ENCODE measurements at places on chromosomes 16 and 17.

DNA sequence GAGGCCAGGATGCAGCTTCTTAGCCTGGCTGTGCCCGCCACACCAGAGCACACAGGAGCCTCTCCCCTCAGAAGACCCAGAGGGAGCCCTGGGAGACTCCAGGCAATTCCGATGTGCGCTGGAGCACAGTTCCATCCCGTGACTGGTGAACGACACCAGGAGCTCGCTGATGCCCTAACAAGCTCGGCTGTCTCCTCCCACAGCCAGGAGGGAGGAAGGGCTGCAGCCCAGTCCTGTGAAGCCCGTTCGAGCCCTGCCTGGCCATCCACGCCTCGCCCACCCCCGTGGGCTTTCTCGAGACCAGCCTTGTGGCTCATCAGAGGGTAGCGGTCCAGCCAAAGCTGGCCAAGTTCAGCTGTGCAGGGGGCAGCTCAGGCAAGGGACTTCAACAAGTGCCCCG is 21.8 kb upstream of the RASD1 start:
- no peak for DNase-seq

DNA sequence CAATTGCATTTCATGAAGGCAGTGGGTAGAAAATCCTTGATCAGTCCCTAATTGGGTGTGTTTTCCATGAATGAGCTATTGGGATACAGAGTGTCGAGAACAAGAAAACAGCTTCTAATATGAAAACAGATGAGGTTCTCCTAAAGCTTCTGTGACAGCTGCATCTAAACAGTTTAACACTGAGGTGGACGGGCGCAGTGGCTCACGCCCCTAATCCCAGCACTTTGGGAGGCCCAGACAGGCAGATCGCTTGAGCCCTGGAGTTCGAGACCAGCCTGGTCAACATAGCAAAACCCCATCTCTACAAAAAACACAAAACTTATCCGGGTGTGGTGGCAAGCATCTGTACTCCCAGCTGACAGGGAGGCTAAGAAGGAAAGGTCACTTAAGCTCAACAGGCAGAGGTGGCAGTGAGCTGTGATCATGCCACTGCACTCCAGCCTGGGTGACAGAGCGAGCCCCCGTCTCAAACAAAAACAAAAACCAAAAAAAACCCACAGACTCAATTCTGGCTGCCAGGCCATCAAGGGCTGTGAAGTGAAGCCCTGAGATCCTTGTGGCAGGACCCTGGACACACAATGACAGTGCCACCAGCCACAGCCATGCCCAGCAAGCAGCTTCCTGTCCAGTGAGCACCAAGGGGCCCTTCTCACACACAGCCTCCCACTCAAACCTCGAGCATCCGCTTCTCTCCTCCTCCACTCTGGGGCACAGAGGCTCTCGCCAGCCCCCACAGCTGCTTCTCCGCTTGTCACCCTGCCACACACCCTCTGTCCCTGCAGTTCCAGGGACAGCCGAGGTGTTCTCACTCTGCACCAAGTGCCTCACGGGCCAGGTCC is 44.0 kb downstream of the ANKRD11 start:
- DNase-seq: no peak

GRCh38 chr17:80730739-80731138 is 186.1 kb downstream of the RPTOR start:
- DNase-seq: no peak

GRCh38 chr16:29988346-29989075 is 6.9 kb downstream of the HIRIP3 start:
- no peak for DNase-seq

- no peak for DNase-seq
Observed at GRCh38 chr16:57025941-57026777, 36.8 kb downstream of the NLRC5 start.

- DNase-seq: no peak
Observed at GRCh38 chr17:65027305-65027704, 29.2 kb downstream of the GNA13 start.

DNA sequence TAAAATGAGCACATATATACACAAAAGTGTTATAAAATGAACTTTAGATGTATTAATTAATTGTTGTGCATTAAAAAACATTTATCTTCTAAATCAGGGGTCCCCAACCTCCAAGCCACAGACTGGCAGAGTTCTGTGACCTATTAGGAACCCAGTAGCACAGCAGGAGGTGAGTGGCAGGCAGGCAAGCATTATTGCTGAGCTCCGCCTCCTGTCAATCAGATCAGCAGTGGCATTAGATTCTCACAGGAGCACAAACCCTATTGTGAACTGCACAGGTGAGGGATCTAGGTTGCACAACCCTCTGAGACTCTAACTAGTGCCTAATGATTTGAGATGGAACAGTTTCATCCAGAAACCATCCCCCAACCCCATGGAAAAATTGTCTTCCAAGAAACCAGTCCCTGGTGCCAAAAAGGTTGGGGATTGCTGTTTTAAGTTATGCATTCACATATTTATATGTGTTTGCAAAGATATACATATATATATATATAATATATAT is 583.7 kb downstream of the KCNJ2 start:
- DNase-seq: no peak

DNA sequence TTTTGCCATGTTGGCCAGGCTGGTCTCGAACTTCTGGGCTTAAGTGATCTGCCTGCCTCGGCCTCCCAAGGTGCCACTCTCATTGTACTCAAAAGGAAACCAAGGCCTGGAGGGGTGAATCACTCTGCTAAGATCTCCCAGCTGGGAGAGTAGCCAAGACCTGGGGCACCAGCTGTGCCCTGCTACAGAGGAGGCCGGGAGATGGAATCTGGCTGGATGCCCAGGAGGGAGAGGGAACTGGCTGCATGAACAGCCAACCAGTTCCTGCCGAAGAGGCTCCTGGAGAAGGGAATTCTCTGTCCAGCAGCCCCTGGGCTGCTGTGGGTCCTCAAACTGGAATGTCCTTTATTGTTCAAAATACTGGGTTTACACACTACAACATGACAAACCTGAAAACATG is 238.7 kb upstream of the CIBAR2 start:
- no peak for DNase-seq

GRCh38 chr17:73189417-73190099 is 3.3 kb upstream of the COG1 start:
- DNase-seq: no peak

GRCh38 chr16:14627078-14627477 is 3.0 kb downstream of the PARN start:
- DNase-seq: no peak

DNA sequence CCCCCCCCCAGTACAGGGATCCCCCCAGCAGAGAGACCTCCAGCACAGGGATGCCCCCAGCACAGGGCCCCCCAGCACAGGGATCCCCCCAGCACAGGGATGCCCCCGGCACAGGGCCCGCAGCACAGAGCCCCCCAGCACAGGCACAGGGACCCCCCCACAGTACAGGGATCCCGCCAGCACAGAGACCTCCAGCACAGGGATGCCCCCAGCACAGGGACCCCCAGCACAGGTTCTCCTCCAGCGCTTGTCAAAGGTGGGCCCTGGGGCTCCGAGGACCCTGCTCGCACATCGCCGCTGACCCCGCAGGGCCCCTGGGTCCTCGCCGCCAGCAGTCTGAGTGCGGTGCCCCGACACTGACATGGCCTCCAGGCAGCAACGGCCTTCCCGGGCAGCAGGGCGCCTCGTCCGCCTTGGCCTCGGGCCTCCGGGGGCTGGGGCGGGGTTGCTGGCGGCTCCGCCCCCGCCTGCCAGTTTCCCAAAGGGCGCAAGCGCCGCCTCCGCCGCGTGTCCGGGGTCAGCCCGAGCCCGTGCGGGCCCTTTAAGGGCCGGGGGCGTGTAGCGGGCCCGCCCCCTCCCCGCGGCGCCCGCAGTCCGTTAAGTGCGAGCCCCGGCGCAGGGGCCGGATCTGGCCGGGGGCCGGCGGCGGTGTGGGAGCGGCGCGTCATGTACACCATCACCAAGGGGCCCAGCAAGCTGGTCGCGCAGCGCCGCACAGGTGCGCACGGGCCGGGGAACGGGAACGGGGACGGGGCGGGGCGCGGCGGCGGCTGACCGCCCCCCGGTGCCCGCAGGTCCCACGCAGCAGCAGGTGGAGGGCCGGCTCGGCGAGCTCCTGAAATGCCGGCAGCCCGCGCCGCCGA is at the start of gene MCRIP2:
Gene MCRIP2 (plus strand): TSS at position 503 of the 863 bp plus-strand sequence. CDS start 164 bp downstream, at position 667.
- DNase-seq: no peak

DNA sequence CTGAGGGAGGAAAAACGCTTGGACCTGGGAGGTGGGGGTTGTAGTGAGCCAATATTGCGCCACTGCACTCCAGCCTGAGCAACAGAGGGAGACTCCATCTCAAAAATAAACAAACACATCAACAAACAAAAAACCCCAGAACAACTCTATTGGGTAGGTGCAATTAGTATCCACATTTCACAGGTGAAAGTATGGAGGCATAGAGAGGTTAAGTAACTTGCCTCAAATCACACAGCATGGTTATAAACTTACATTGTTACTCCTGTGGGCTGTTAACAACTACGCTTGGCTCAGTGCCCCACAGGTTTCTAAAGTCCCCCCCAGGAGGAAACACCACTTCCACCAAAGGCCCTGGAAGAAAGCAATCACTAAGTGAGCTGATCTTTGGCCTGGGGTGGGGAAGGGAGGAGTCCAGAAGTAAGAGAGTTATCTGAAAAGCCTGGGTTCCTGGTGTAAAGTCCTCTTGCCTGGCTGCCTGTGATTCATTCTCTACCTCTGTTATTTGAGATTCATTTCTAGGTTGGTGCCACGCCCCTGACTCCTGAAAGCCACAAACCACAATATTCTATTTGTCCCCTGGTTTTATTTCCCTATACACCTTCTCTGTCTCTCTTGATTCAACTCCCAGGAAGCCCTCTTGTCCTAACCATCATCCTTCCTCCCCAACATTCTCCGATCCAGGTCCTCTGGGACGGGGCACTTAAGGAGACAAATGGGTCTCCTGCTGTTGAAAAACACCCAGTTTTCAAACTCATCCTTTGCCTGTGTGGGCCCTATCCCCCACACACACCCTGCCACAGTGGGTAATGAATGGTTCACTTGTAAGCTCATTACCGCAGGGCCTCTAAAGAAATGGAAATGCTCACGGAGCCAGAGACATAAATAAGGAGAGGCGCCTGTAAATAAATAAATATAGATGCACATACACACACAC is 195.4 kb downstream of the XYLT1 start:
- DNase-seq: no peak

DNA sequence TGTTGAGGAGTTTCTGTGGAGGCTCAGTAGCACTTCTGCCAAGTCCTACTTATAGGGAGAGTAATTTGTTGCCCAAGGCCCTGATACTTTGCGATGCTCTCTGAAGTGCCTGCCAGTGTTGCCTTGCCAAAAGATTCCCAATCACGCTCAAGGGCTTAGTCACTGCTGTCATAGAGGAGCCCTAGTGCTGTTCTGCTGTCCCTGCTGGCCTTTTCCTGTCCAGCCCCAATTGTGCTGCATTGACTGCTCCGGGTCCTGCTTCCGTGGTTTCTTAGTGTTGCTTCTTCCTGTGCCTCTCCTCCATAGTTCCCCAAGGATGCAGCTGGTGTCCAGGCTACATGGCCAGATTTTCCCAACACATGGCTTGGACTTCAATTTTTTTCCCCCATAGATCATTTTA is 13.9 kb downstream of the NUP93 start:
- DNase-seq: no peak

DNA sequence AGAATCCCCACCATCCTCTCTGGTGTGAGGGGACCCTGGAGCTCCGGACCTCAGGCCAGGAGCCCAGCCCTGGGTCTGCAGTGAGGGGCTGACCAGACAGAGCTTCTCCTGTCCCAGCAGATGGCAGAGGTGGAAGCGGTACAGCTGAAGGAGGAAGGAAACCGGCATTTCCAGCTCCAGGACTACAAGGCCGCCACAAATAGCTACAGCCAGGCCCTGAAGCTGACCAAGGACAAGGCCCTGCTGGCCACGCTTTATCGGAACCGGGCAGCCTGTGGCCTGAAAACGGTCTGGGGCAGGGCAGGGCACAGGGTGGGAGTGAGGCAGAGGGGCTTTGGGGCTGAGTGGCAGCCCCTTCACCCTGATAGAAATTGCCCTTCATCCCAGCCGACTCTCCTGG is 527 bp downstream of the UNC45B start:
- no peak for DNase-seq

- no peak for DNase-seq
Observed at GRCh38 chr16:57609541-57610401, 18.7 kb upstream of the ADGRG1 start.

GRCh38 chr16:71895679-71896365 is 491 bp downstream of the IST1 start:
- no peak for DNase-seq

All from cerebellar nuclear complex (tissue), 1 donor.